ENCODE measurements at places on chromosomes 6 and 20.

GRCh38 chr6:9085054-9085708 is 649.8 kb upstream of the SLC35B3 start:
- DNase-seq: no peak

- DNase-seq: peak; percentile 71
Observed at GRCh38 chr6:3356056-3356823, 97.5 kb downstream of the PSMG4 start.

- peak; percentile 30 for DNase-seq
Observed at GRCh38 chr6:167097770-167098169, 25.1 kb upstream of the CCR6 start.

GRCh38 chr20:3106658-3107463 is 22.3 kb upstream of the AVP start:
- no peak for DNase-seq

DNA sequence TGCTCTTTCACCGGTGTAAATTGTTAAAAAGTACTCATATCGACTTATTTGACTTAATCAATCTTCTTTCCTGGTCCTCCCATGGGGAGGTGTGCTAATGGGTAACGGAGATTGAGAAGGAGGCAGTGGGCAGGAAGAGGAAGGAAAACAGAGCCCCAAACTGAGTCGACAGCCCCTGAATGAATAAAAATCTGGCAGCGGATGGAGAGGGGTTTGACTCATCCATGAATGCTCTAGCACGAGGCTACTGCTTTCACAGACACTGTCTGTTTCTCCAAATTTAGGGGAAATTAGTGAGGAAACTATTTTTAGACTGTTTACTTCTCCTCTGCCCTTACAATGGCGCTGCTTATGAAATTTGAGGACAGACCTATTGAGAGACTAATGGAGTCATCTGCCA is 142.2 kb upstream of the ATXN1 start:
- DNase-seq: no peak

DNA sequence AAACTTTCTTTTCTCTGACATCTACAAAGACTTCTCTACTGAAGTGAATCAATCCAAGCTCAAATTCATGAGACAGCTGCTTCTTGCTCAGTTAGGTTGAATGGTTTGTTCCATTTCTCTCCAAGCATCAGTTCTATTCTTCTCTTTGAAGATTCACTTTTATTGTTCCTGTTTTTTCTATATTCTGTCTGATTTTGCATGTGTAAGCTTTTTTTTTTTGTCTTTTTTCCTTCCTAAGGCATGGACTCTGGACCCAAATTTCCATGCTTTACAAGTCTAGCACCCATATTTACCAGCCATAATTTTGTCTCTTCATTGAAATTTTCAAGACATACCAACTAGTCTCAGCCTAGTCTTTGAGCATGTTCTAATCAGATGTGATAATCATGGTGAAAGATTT is 25.9 kb upstream of the STXBP5 start:
- DNase-seq: no peak

- no peak for DNase-seq
Observed at GRCh38 chr20:57421253-57422220, 30.3 kb downstream of the RBM38 start.

- no peak for DNase-seq
Observed at GRCh38 chr20:33119725-33120720, 40.6 kb downstream of the BPIFB4 start.

DNA sequence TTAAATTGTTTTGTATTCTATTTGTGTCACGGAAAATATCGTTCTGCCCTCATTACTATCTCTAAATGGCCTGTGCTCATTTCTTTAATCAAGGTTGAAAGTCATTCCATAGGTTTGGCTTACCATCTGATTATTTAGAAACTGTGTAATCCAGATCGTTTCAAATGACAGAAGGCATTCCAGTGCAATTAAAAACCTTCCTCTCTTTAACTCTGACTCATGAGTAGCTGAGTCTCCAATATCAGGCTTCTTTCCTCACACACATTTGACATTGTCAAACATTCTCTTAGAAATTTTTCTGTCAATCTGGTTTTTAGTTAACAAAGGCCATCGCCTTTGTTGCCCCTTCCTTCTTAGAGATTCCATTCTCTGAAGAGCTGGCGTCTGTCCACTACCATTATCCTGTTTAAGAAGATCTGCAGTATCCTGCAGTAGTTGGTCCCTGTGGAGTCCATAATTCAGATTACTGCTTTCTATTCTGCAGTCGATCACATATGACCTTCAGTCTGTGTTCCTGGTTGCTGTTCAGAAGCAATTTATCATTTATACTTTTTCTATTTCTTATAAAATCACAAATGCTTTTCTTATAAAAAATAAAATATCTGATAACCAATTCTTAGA is 3.9 kb upstream of the TRDN start:
- no peak for DNase-seq

DNA sequence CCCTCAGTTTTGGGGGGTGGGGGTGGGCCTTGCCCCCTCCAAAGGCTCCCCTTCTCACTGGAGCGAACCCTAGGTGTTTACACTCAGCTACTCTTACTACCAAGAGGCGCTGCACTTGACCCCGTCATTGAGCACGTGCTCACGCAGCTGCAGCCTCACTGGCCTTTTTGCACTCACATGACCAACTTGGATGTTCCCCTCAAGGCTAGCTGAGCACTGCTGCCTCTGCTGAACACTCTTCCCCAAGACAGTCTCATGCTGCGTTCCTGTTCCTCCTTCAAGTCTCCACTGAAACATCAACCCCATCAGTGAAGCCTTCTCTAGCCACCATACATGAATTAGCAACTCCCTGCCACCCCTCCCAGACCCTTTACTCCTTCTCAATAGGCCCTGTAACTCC is 4.0 kb downstream of the SOD2 start:
- DNase-seq: no peak

DNA sequence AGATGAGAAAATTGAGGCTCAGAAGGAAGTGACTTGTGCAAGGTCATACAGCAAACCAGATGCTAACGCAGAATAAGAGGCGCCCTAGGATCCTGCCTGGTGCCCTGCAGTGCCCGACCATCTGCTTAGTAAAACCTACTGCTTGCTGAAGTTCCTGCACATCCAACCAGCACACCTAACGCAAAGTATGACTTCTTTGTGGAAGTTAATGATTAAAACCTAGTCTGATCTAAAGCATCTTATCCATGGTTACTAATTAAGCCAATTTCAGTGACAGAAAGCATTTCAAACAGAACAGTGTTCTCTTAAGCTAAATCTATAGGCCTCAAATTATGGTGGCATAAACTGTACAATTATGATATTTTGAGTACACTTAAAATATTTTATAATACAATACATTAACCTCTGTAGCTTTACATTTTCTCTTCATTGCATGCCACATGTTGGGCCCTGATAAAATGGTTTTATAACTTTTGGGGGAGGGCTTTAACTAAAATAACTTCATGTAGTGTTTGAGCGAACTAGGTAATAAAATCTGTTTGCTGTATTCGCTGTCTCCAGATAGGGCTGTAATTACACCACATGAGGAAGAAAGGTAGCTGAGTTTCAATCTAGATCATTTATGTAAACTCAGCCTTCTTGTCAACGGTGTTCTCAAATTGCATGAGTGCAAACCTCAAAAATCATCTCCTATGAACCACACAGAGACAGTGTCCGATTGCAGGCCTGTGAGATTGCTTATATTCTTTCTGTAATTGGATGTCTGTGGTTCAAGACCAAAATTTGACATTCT is 37.5 kb upstream of the BEND3 start:
- DNase-seq: no peak

DNA sequence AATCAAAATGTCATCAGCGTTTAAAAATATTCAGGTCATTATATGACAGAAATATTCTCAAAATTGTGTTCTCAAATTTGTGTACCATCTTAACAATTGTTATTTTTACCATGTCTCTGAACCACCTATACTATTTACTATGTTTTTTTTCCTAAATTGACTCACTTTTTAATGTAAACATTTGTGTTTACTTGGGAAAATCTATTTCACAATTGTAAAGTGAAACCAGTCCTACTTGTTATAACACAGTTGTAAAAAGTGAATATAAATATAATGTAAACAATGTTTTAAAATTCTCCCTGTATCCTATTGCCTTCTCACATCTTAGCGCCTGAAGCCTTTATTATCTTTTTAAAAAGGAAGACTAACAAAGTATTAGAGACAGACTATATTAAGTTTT is 83.5 kb downstream of the ADGRG6 start:
- no peak for DNase-seq

DNA sequence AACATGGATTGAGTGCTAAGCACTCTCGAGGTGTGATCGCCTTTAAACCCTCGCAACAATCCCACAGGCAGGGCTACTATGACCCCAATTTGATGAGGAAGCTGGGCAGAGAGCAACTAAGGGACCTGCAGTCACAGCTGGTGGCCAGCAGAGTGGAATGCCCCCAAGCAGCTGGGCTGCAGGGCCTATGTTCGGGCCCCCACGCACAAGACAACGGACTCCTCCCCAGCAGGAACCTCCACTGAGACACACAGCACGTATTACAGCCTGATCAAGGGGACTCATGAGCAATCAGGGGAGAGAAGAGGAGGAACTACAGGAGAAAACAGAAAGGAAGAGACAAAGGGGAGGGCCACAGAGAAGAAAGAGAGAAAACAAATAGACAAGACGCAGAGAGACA is 21.7 kb downstream of the CST7 start:
- DNase-seq: peak; percentile 41
